Urinary bladder (tissue), 4 donors: ENCODE measurements at places on chromosomes 1 and 21. TPM values are rescaled to one million over a fixed set of nuclear protein-coding genes. Genes with fewer than 3 reads are reported as not detected.

The CCT8 gene
- total RNA-seq: 134 TPM

- DNase-seq: no peak
Measured at GRCh38 chr1:70628973-70629372, 217.9 kb downstream of the CTH start.

DNA sequence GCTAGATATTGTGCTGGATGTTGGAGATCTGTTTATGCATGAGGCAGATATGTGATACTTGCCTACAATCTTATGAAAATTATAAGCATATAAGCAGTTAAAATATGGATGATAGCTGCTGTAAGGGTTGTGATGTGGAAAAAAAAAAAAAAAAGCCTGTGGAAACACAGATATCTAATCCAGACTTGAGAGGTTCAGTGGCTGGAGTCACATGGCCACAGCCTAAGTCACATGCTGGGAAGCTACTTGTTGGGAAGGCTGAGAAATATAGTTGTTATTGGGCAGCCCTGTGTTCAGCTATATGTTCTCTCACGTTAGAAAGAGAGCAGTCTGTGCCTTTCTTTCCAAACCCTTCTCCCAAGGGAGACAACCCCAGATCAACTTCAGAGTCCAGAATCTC lies 15.1 kb downstream of the RAVER2 start:
- DNase-seq: no peak

GRCh38 chr1:59521456-59521855 lies 224.6 kb downstream of the FGGY start:
- no peak for DNase-seq

DNA sequence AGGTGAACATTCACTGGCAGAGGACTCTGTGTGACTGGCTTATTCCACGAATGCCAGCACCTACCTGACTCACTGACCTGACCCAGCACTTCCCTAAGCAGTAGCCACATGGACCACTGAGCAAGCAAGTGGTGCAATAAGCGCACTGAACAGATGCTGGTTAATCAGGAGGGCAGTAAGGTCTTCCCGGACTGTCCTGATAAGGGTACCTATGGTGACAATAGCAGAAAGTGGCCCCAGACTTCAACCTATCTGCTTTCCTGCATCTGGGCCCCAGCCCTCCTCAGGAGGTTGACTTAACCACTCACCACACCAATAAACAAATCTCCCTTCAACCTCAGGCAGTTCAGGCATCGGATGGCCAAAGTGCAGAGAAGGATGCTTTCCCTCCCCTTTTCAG lies 65.7 kb downstream of the SETD4 start:
- no peak for DNase-seq

DNA sequence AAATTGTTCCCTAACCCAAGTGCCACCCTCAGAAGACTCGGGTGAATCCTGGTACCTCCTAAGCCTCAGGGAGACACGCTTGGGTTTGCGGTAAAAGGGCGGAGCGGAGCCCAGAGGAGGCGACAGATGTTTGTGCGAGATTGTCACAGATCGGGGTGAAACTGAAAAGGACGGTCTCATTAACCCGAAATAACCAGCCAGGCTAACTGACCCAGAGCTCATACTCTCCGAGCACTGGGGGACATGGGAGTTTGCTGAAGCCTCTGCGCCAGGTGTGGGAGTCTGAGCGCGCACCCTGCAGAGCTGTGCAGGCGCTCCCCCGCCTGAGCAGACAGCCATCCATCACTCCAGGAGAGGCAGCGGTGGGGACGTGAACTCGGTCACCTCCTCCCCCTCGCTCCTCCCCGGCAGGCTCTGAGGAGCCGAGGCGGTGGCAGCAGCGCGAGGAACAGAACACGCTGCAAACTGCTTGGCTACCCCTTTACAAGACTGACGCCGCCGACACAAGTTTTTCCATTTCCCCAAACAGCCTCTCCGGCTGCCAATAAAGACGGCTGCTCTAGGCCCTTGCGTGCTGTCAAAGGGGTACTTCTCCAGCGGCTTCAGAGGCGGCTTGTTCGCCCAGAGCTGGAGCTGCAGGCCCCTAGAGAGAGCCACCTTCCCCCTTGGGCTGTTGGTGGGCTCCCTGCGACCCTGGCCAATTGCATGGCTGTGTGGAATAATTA lies 43.5 kb downstream of the RRAGC start:
- DNase-seq: no peak

The KLF17 gene
- 0.95 TPM for total RNA-seq

The EXO1 gene
- 7.9 TPM for total RNA-seq

The OR2W3 gene
- total RNA-seq: 0.53 TPM

GRCh38 chr1:25615563-25616094 lies 962 bp upstream of the MAN1C1 start:
- DNase-seq: no peak

- DNase-seq: no peak
Measured at GRCh38 chr1:228416217-228416933, at the start of gene TRIM17. TSS of gene TRIM17 (minus strand) at chr1:228416861. CDS start at chr1:228415072, 1,789 bp downstream.

- no peak for DNase-seq
Measured at GRCh38 chr21:44702111-44702972, 5.4 kb downstream of the KRTAP10-12 start.

The SLC2A5 gene
- total RNA-seq: 1.3 TPM

The PTPRC gene
- total RNA-seq: 34.4 TPM

DNA sequence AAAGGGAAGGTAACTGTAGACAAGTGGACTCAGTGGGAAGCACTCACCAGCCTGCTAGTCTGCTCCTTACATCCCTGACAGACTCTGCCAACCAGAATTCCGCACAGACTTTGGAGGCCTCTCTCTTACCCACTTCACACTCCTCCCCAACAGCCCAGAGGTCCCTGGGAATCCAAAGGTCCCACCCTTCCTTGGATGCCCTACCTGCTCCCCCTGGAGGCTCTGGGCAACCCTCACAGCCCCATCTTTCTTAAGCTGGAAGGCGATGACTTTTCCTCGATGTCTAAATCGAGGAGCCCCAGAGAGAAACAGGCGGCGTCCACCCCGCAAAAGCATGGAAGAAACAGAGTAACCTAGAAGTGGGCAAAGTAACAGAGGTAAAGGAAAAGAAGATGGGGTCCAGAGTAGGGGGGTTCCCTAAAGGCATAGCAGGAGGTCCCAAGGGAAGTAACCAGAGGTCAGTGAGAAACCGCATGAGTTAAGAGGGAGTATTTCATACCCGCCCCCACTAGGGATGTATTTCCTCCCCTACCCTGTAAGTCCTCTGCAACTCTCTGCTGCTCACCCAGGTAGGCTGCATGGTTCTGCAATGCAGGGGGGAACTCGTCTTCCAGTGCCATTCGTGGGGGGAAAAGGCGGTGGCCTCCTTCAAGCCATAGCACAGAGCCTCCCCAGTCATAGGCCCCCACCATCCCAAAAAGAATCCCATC lies 8.4 kb downstream of the ITGA10 start:
- DNase-seq: no peak

DNA sequence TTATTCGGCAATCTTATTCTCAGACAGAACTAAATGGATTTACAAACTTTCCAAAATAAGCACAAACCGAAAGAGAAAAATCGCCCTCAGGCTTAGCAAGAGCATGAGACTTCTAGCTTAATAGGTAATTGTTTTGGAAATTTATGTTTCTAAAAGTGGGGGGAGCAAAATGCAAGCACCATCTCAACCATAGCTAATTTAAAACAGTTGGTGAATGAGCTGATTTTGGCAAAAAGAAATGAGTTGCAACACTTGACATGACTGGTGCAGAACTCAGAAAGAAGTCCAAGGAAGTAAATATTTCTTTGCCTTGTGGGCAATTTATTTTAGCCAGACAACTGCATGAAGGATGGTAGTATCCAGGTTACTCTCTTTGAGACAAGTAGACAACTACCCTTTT lies 71.5 kb upstream of the PTGFR start:
- DNase-seq: no peak

The CSF3R gene
- total RNA-seq: 5.3 TPM
